ENCODE measurements at places on chromosomes 2 and 18.

- DNase-seq, result no peak
Observed at GRCh38 chr2:222780051-222780450, 80.8 kb upstream of the ACSL3 start.

DNA sequence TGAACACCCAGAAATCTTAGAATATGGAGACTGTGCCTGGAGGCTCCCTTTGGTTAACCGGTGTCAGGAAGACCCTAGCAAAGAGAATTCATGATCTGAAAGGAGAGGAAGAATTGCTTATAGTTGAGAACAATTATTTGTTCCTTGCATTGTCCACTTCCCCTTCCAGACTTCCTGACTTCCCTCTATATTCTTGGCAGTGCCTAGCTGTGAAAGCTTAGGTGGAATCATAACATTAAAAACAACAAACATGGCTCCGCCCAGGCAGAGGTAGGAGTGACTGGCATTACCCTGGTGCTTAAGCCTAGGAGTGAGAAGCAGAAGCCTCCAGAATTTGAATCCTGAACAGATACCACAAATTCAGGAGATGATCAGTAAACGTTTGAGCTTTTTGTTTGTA is 1.9 kb downstream of the TTL start:
- DNase-seq, result no peak

GRCh38 chr2:66897691-66898150 is 462.8 kb downstream of the MEIS1 start:
- DNase-seq, result no peak

DNA sequence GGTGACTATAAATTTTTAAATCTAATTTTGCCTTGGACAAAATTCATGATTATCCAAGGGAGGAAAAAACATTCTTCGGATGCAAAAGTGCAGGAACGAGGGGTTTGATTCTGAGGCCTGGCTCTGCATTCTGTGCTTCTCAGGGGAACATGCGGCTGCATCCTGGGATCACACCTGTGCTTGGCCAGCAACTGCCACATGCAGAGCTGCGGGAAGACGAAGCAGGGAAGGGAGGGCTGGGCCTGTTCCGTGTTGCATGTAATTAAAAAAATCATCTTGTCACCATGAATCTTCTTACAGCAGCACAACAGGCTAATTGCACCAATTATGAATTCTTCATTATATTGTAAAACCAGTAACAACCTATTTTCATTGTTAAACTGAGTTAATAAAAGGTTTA is 158.0 kb upstream of the ALKAL2 start:
- no peak for DNase-seq

GRCh38 chr18:77223653-77224052 is 26.0 kb upstream of the GALR1 start:
- no peak for DNase-seq

GRCh38 chr2:29751390-29751789 is 170.0 kb downstream of the ALK start:
- no peak for DNase-seq

GRCh38 chr18:54532222-54532621 is 58.8 kb upstream of the DYNAP start:
- DNase-seq, result no peak

GRCh38 chr18:10410472-10411308 is 43.7 kb upstream of the APCDD1 start:
- DNase-seq, result no peak

DNA sequence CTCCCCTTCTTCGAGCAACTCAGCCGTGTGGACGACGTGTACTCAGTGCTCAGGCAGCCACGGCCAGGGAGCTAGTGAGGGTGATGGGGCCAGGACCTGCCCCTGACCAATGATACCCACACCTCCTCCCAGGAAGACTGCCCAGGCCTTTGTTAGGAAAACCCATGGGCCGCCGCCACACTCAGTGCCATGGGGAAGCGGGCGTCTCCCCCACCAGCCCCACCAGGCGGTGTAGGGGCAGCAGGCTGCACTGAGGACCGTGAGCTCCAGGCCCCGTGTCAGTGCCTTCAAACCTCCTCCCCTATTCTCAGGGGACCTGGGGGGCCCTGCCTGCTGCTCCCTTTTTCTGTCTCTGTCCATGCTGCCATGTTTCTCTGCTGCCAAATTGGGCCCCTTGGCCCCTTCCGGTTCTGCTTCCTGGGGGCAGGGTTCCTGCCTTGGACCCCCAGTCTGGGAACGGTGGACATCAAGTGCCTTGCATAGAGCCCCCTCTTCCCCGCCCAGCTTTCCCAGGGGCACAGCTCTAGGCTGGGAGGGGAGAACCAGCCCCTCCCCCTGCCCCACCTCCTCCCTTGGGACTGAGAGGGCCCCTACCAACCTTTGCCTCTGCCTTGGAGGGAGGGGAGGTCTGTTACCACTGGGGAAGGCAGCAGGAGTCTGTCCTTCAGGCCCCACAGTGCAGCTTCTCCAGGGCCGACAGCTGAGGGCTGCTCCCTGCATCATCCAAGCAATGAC is 4.8 kb downstream of the CTDSP1 start:
- no peak for DNase-seq

GRCh38 chr18:61742565-61743429 is 150.0 kb downstream of the RNF152 start:
- DNase-seq, result no peak

GRCh38 chr18:35495536-35496314 is 2.0 kb downstream of the INO80C start:
- no peak for DNase-seq

- DNase-seq, result no peak
Observed at GRCh38 chr2:197181491-197181890, 129.1 kb downstream of the ANKRD44 start.

GRCh38 chr2:159326569-159327255 is 40.2 kb upstream of the WDSUB1 start:
- DNase-seq, result no peak

- no peak for DNase-seq
Observed at GRCh38 chr2:178119179-178119922, 7.1 kb downstream of the RBM45 start.

- no peak for DNase-seq
Observed at GRCh38 chr2:231433990-231434389, 30.3 kb downstream of the NCL start.

GRCh38 chr2:3659447-3660432 is 1.7 kb downstream of the ALLC start:
- DNase-seq, result no peak

- DNase-seq, result no peak
Observed at GRCh38 chr2:160061533-160061932, 882 bp downstream of the PLA2R1 start.

Data from CD4-positive, alpha-beta T cell (primary cell).